Karpas-422 (cell line): ENCODE measurements at places on chromosomes 6 and 20. TPM values are rescaled to one million over a fixed set of nuclear protein-coding genes. Genes with fewer than 3 reads are reported as not detected.

Gene RUNX2
- total RNA-seq = 0.19 and 0.90 TPM in 2 replicates

DNA sequence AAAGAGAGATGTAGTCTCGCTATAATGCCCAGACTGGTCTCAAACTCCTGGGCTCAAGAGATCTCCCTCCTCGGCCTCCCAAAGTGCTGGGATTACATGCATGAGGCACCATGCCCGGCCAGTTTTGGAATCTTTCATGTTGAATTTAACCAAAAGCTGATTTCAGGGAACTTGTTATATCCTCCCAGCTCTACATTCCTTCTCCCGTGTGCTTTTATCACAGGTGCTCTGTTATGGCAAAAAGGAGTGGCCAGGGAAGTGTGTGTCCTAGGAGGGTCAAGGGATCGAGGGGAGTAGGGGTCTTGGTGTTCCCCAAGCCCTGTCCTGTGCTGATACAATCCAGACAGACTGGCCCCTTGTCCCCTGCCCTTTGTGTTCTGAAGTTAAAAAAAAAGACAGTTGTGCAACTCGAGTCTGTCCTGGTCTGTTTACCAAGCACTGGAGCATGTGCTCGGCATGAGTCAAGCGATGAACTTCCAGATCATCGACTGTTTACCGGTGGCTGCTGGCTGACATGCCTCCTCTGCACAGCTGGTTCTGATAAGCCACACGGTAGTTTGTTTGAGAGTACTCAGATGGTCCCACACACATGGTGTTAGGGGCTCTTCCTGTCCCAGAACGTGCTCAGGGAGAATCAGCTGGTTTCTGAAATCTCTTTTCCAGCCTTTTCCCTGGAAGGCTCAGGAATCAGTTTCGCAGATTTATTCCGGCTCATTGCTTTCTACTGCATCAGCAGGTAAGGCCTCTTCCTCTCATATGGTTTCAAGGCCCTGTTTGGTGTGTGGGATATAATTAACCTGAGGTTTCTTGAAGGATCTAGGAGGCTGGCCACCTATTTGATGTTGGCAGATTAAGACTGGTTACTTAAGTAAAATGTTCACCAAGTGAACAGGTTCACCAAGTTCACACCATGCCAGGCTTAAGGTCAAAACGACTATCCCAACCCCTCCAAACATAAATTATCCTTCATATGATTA is 52.6 kb upstream of the NAA20 start:
- no peak for DNase-seq

DNA sequence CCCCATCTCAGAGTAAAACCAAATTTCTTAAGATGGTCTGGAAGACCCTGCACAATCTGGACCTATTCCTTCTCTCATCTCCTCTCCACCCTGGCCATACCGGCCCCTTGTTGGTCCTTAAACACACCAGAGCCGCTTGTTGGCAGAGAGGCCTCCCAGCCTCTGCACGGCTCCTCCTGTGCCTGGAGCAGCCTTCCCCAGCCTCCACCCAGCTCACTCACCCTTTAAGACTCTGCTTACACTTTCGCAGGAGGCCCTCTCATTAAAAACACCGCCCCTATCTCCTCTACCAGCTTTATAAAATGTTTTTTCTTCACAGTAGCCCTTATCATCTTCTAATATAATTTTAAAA is 49.8 kb downstream of the BANF2 start:
- no peak for DNase-seq

Gene PDYN
- total RNA-seq = not detected in 2 replicates

DNA sequence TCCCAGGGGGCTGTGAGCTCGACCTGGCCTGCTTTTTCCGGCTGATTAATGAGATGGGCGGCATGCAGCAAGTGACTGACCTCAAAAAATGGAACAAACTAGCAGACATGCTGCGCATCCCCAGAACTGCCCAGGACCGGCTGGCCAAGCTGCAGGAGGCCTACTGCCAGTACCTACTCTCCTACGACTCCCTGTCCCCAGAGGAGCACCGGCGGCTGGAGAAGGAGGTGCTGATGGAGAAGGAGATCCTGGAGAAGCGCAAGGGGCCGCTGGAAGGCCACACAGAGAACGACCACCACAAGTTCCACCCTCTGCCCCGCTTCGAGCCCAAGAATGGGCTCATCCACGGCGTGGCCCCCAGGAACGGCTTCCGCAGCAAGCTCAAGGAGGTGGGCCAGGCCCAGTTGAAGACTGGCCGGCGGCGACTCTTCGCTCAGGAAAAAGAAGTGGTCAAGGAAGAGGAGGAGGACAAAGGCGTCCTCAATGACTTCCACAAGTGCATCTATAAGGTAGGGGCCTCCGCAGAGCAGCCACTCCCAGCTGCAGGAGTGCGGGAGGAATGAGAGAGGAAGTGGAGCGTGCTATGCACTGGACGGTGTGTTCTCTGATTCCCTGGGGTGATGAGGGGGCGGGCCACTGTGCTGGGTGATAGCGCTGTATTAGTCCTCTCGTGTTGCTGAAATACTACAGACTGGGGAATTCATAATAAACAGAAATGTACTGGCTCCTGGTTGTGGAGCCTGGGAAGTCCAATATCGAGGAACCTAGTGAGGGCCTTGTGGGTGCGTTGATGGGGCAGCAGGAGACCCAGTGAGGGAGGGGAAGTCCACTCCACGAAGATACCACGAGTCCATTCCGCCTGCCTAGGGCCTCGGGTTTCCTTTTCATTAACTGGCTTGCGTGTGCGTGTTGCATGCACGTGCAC is 161.7 kb downstream of the DTNBP1 start:
- DNase-seq = no peak

DNA sequence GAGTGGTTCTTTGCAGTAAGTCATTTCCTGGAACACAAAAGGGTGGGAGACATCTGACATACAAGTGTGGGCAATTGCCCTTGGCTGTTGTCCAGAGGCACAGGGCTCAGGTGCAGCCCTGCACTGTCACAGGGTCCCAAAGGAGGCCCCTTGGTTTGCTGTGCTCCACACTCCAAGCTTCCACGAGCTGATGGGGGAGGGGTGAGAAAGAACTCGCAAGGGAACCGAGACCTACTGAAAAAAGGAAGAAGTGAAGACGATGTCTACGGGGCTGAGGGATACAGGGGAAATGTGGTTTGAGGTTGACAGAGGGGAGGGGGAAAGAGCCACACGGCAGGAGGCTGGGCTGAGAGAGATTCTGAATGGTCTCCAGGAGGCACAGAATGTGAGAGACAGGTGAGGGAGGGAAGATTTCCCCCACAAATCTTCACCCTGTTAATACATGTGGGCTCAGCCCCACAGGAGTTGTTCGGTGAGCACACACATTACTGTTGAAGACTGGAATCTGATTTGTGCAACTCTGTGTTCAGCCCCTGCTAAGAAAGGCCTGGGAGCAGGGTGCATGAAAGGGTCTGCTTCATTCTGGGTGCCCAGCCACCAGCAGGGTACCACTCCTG is 123.4 kb downstream of the LY86 start:
- no peak for DNase-seq

Gene MROH8
- total RNA-seq = 1.3 and 1.9 TPM in 2 replicates
